NCI-H1092 (cell line): ENCODE measurements at places on chromosomes 3 and 15.

- no peak for DNase-seq
Measured at GRCh38 chr15:57857871-57858270, 151.4 kb downstream of the POLR2M start.

DNA sequence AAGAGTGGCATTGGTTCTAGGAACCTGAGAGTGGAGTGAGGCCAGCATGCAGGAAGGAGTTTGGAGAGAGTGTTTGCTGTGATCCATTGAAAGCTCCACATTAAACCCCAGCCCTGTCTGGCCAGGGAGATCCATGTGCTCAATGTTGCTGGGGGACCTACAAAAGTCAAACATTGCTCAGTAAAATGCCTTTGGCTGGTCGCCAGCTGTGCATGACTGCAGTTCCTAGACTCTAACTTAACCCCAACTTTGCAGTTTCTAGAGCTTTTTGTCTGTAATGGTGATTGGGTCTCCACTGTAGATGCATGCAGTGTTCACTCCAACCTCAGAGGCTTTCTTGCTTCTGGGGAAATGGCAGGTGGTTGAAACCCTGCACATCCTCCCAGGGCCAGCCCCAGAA lies 99.7 kb upstream of the ABHD17C start:
- no peak for DNase-seq

DNA sequence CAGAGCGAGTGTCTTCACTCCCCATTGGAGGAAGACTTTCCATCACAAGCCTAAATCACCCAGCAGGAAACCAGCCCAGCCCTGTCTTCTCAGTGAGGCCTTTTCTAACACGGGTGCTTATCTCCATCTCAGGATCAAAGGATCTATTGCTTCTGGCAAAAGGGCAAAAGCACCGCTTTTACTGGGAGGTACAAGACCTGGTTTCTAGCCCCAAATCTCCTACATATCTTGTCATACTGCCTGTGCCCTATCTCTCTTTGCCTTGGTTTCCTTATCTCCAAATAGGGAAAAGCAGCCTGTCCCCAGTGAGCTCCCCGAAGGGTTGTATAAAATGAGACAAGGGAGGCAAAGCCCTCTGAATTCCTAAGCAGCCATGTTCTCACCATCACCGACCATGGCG lies 5.2 kb downstream of the GLB1 start:
- DNase-seq, result no peak

DNA sequence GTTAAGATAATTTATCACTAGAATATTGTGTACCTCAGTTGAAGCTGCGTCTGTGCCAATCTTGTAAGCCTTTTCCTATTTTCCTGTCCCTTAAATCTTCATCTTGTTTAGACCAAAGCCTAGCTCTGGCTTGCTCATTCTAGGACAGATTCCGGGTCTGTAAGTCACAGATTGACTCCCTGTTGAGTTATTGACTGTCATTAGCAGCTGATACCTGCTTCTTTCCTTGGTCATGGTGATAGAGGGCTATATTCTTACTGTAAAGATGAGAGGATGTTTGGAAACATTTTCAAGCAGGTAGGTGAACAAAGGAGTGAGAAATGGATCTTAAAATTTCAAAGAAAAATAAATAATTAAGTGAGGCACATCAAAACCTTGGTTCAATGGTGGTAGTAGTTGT lies 200.2 kb downstream of the KCNH8 start:
- no peak for DNase-seq

DNA sequence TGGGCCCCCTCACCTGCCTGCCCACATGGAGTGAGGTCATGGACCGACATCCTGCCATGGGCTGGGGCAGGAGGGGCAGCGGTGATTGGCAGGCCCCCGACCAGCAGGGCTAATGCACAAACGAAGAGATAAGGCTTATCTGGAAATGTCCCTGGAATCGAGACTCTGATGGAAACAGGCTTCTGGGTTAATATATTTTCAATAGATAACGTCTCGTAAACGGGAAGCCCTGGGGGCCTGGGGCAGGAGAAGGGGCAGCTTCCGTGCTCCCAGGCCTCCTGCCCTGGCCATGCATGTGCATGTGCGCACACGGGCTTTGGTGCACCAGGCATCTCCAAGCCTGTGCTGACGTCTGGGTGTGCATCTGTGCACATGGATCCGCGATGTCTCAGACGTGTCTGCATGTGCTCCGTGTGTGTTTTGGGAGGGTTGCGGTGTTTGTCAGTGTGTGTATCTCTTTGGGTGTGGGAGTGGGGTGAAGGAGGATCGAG lies 55.1 kb downstream of the DNAJB8 start:
- no peak for DNase-seq

DNA sequence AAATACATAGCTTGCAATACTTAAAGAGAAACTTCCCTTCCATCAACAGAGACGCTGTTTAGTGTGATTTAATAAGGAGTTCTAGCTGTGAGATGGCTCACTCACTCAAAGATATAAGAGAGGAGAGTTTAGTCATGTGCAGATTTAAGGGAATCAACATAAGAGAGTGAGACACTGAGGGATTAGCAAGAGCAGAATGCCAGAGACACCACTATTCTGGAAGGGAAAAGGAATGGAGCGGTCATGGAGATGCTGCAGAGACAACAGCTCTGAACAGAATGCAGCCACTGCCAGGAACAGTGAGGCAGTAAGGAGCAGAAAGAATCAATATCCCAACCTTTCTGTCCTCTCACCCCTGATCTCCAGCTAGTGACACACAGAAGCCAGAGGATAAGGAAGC lies 248.8 kb downstream of the MBNL1 start:
- no peak for DNase-seq

DNA sequence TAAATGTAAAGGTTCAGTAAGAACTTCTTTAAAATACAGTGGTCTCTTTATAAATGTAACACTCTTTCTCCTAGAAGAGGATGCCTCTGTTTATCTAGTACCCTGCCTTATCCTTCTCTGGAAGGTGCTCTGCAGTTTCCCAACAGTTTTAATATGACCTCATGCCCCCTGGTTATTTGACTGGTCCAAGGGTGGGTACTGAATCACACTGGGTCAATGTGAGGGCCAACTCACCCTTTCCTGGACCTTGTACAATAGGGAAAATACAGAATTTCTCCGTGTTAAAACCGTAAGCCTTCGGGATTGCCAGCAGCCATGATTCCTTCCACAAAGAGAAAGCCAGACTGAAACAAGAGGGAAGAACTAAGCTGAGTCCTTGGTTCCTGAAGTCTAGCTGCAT lies 9.2 kb downstream of the DCBLD2 start:
- DNase-seq, result no peak

DNA sequence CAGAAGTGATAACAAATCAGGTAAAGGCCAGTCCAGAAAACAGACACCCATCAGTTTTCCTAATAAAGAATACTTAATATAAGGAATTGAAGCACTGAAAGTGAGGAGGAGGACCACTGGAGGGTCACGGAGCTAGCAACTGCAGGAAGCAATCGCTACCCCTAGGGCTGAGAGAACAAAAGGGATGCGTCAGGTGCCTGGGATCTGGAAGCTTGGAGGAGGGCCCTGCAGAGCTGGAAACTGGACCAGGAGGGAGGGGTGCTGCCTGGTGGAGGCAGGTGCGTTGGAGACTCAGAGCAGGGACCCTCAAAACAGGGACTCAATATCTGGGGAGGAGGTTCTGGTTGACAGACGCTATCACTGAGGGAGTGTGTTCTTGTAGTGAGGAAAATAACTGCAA lies 308.1 kb upstream of the RASGRP1 start:
- no peak for DNase-seq

DNA sequence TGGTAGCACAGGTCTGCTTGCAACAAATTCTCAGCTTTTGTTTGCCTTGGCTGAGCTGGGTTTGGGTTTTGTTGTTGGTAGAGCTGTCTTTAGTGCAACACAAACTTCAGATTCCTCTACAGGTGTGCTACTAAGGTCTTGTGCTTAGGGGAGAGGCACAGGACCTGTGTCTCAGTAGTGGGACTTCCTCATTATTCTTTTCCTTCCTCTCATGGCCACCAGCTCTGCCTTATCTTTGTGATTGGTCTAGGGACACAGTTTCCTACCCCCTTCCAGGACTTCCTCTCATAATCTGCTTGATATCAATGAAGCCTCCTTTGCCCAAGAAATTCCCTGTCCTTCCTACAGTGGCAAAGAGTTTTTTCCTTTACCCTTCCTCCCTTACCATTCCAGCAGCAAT lies 24.9 kb upstream of the DNAAF4 start:
- DNase-seq, result no peak

DNA sequence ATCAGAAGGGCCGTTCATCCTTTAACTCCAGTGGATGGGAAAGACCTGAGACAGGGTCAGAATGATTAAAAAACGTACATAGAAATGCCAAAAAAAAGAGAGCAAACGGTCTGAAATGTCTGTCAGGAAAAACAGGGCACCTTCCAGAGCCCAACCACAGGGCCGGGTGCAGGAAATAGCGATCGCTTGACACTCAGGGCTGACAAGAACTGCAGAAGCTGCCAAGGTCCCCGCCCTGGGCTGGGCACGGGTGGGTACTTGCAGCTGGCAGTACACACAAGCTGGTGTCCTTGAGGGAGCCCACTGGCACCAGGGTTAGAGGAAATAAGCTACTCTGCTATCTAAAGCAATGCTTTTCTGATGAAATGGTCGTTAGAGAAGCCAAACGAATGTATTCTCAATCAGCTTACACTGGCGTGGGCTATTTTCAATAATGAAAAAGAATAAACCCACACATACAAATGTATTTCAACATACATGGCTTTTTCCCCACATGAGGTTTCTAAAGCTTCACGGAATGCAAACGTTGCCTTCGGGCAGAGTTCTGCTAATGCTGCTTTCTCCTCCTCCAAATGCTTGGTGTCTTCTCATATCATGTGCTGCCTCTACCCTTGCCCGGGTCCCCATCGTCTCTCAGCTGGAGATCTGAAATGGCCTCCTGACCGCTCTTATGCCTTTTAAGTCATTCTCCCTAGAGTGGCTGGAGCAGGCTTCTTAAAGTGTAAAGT lies 15.6 kb downstream of the FRMD4B start:
- no peak for DNase-seq

GRCh38 chr15:91946581-91947292 lies 93.2 kb downstream of the SLCO3A1 start:
- DNase-seq, result no peak

GRCh38 chr3:73101881-73102280 lies 40.4 kb downstream of the EBLN2 start:
- DNase-seq, result no peak

GRCh38 chr3:45761831-45762230 lies 34.5 kb downstream of the SLC6A20 start:
- no peak for DNase-seq

DNA sequence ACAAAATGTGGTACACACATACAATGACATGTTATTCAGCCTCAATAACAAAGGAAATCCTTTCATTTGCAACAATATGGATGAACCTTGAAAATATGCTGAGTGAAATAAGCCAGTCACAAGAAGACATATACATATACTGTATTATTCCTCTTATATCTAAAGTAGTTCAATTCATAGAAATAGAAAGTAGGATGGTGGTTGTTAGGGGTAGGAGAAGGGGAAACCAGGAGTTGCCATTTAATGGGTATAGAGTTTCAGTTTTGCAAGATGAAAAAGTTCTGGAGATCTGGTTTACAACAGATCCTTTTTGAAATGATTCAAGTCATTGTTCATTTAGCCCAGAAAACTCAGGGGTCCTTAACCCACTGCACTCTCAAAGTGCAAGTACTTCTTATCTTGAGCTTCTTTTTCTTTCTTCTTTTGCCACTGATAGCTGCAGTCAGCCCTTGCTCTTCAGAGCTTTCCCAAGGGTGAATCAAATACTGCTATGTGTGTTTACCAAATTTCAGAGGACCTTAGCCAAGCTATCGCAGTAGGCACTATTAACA lies 208.0 kb upstream of the EOMES start:
- DNase-seq, result no peak

GRCh38 chr3:193970773-193971206 lies 165.2 kb upstream of the HES1 start:
- DNase-seq, result no peak

GRCh38 chr3:157611536-157612076 lies 108.4 kb upstream of the VEPH1 start:
- no peak for DNase-seq

- DNase-seq, result no peak
Measured at GRCh38 chr3:89278302-89279025, 171.0 kb downstream of the EPHA3 start.

DNA sequence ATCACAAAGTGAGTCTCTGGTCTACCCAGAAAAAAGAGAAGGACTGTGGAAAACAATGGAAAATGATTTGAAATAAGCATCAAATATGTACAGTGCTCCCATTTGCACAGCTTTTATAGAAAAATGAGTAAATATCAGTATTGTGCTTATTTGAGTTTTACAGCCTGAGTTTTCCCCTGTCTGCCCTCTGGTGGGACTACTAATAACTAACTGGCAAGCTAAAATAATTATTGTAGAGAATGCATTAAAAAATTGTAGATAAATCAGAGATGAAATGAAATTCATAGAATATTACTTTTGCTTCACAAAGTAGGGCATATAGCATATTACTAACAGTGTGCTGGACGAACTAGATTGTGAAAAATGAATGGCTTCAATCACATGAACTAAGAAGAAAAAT lies 287.1 kb downstream of the NAALADL2 start:
- DNase-seq, result no peak

GRCh38 chr3:120749843-120750242 lies 7.3 kb downstream of the GTF2E1 start:
- no peak for DNase-seq

DNA sequence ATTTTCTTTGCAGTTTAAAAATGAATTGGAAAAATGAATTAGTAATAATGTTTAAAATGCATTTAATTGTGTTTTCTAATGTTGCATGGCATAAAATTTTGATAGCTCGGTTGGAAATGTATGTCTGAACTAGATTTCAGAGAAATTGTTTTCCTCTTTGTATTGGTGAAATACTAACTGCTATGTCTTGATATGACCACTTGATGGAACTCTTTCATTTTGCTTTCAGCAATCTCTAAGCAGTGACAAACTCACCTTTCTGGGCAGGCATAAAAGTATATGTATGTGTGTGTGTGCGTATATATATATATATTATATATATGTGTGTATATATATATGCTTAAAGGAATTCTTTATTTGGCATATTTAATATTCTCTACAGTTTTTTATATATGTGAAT lies 239.3 kb upstream of the ZNF717 start:
- no peak for DNase-seq

- DNase-seq, result no peak
Measured at GRCh38 chr15:68608844-68609232, 30.0 kb downstream of the CORO2B start.

DNA sequence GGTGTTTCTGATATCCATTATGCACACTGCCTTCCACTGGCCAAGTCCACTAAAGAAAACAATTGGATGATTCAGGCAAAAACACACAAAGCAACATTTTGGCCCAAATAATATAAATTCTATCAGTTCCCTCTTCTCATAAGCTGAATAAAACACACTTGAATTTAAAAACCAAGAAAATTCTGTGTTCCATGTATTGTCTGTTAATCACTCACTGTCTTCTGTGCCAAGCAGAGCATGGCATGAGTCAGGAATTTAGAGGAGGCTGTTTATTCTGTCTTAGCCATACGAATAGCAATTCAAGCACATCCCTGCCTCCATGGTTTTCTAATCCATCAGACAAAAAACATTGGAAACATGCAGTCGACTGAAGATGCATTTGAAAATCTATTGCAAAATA lies 215.6 kb upstream of the UMPS start:
- no peak for DNase-seq
